ENCODE measurements at places on chromosomes 3 and 15. TPM values are rescaled to one million over a fixed set of nuclear protein-coding genes. Genes with fewer than 3 reads are reported as not detected.

GRCh38 chr3:78986416-78987101, 781.2 kb downstream of the ROBO1 start:
- no peak for DNase-seq

ATP13A4 gene
- 0.27 TPM for polyA plus RNA-seq

DNA sequence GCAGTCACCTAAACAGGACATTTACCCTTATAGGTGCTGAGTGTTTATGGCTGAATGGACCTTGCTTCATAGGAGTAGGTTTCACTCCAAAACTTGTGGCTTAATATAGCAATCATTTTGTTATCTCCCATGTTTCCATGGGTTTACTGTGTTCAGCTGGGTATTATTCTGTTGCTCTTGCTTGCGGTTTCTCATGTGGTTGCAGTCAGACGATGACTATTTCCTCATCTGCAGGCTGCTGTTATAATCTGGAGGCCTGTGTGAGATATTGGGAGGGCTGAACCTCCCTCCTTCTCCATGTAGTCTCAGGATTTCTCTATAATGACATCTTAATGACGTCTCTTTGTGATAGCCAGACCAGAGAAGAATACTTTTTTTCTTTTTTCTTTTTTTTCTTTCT, 98.1 kb downstream of the ZPLD1 start:
- no peak for DNase-seq

DNA sequence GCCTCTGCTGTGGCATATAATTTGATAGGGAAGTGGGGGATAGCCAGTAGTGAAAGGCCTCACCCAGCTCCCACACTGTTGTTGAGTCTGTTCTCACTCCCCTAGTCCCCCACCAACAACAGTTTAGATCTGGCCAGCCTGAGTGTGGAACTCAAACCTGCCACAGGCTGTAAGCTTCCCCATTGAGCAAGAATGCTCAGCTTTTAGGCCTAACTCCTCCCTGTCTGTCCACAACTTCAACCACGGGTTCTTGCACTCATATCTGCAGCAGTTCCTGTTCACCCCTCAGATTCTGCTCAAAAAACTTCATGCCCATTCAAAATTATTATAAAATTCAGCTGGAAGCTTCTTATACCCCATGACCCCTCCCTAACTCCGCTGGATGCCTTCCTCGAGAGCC, 975.1 kb downstream of the NSUN3 start:
- DNase-seq = no peak

VIPR1 gene
- 0.47 TPM for polyA plus RNA-seq

GPR27 gene
- polyA plus RNA-seq = 9.2 TPM

Measured in ovary (tissue), 10 donors.